Caudate nucleus (tissue), 63 donors: ENCODE measurements at places on chromosomes 5 and 9.

DNA sequence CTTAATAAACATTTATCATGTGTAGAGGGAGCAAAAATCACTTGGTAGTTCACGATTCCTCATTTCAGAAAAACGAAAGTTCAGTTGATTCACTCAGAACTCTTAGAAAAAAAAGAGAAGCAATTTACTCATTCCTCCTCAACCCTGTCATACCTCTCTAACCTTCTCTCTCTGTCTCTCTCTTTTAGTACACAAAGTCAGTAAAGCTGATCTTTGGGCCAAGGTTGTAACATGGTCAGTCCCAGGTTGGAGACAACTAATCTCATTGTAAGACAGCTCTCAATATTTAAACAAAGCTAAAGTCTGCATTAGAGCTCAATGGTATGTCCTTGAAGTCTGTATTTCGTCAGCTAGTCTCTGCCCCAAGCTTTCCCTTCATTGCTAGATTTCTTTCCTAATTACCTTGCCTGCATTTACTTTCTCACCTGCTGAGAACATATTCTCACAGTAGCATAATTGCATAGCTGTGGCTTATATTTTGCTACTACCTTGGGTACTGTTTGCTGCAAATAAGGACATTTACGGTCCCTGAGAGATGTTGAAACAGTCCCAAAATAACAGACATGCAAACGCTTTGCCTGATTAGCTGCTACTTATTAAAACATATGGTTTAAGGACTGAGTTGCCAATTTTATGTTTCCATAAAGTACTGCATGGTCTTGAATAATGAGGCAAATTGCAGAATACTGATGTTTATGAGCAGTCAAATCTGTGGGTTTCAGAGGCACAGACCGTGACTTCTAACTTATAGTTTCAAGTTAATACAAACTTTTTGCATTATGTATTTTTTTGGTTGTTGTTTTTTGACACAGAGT, 138.3 kb downstream of the GPBP1 start:
- no peak for DNase-seq

DNA sequence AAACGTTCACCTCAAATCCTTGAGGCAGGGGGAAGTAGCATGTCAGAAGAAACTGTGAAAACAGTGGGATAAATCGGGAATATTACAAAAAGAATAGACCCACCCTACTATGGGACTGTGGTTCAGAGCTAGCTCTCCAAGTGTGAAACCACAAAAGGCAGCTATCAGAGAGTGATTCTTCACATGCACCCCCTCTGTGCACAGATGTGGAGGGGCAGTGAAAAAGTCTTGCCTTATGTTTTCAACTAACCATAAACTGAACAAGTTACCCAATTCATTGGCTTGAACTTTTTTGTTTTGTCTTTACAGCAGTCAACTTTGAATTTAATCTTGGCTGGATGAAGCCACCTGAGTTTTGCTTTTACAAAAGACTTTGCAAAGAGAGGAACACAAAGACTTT, 98.8 kb upstream of the NR4A3 start:
- DNase-seq: no peak

DNA sequence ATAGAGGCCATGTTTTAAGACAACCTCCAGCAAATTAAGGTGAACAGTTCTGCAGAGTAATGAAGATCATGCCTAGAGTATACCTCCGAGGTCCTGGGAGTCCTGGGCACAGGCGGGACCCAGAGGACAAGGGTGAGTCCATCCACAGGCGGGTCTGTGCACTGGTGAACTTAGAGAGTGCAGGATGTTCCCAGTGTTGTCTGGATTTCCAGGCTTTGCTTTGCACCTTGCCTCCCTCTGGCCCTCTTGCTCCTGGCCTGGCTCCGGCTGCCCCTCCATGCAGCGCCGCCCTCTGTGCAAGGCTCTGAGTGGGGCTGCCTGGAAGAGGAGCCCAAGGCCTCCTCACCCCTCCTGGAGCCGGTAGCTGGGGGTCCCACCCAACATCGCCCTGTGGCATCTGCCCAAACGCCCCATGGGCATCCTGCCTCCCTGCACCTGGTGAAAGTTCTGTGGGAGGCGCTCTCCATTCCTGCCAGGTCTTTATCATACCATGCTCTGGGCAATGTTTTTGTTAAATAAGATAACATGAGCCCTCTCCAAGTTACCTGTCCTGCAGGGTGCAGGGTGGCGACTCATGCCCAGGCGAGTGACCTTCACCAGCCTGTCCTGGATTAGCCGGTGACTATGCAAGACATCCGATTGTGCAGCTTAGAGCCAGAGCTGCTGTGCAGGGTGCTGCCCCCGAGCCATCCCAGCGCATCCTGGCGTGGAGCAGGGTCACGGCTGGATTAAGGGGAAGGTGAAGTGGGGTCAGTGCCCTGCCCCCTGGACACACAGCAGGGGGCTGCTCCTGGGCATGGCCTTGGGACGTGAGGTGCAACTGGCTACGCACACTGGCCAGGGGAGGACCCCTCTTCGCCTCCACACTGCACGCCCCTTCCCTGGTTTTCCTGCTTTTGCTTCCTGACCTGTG, 41.3 kb upstream of the LPCAT1 start:
- no peak for DNase-seq

- no peak for DNase-seq
Measured at GRCh38 chr9:9108641-9109040, 1309.1 kb upstream of the DMAC1 start.

DNA sequence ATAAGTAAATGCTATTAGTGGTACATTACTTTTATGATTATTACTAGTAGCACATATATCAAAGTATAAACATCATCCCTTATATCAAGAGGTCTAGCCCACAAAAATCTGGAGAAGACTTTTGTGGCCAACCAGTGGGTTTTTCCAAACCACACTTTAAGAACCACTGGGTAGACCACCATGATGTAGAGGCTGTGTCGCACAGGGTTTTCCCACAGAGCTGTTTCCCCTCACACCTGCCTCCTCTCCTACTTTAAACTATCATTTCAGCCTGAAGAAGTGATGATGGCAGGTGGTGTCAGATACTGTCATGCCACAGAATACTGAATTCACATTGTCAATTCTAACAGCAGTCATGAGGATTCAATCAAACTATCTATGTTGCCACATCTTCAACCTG, 109.2 kb downstream of the FBXW11 start:
- DNase-seq: no peak

DNA sequence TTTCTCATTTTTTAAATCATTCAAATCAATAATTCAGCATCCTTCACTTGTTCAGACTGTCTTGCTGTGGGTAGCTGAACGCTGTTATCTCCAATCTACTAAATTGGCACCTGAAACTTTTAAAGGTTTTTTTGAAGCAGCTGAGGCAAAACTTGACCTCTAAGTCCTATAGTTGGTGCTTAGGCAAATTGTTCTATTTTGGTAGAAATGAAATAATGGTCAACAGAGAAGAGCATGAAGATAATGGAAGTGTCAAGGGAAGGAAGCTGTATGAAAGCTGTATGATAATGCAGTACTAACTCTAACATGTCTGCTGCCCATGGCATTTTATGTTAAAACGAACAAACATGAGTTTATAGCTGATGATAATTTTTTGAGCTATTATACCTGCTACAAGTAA, 138.0 kb downstream of the GDNF start:
- no peak for DNase-seq

GRCh38 chr9:124098141-124098905, 86.8 kb downstream of the LHX2 start:
- DNase-seq: no peak

DNA sequence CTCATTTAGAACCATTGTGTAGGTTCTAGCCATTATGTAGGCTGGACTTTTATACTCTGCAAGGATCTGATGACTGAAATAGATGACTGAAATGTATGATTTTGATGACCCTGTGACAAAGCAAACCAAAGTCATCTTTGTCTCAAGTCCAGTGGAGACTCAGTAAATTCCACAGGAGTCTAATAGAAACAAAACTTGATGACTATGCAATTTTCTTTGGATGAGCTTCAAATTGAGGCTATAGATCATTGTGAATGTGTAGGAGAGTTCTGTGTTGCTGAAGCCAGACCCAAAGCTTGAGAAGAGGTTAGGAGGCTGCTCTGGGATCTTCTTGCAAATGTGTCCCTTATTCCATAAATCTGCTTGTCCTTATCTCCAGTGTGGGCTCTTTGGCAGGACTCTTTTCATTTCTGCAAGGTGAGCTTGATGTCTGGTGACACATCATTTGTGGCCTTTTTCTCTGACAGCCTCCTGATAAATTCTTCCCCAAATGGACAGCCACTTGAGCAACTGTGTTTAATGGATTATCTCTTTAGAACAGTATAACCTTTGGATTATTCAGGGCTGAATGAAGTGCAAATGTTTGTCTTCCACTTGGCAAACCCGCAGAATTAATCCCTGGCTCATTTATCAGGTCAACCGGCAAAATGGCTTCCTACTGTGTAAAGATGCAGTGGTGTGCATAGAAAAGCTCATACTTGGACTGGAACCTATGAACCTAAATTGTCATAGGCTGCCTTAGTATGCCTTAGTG, 235.1 kb upstream of the ANKH start:
- DNase-seq: no peak

DNA sequence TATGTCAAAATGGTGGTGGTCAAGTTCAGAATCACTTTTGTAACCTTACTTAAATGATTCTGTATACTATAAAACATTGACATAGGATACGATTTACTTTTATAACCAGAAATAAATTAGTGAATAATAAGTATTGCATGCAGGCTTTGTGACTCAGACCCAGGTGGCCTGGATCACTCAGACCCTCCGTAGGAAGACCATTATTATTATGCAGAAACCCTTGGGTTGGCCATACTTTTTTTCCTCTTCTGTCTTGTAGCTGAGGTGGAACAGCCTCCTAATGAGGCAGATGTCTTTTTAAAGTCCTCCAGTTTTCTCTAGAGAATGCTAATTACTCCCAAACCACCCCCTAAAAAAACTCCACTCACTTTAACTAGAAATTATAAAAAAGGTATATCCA, 121.9 kb downstream of the LPAR1 start:
- DNase-seq: no peak

- DNase-seq: no peak
Measured at GRCh38 chr5:119021149-119021732, 32.9 kb upstream of the DTWD2 start.
